MV-4-11 (cell line): ENCODE measurements at places on chromosomes 4 and X.

DNA sequence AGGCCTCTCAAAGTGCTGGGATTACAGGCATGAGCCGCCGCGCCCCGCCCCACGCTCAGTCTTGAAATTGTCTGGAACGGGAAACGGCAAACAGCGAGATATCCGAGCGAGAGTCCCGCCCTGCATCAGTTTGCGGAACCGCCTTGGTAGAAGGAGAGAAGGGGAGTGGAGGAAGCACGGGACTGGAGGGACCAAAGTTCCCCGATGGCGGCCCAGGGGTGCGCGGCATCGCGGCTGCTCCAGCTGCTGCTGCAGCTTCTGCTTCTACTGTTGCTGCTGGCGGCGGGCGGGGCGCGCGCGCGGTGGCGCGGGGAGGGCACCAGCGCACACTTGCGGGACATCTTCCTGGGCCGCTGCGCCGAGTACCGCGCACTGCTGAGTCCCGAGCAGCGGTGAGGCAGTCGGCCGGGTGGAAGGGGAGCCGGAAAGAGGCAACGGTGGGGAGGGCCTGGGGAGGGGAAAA, at the start of gene BST1:
BST1 (plus strand) TSS at position 125 of the 463 bp plus-strand sequence; CDS start at position 205, 80 bp downstream.
- peak; percentile 74 for DNase-seq

GRCh38 chrX:153410373-153410772, 899 bp upstream of the ZFP92 start:
- no peak for DNase-seq

- DNase-seq = peak; percentile 56
These were observed 18.7 kb upstream of the ZNF827 start for GRCh38 chr4:145957302-145957701.

- no peak for DNase-seq
These were observed 840 bp downstream of the GRID2 start for GRCh38 chr4:92304606-92305005.

DNA sequence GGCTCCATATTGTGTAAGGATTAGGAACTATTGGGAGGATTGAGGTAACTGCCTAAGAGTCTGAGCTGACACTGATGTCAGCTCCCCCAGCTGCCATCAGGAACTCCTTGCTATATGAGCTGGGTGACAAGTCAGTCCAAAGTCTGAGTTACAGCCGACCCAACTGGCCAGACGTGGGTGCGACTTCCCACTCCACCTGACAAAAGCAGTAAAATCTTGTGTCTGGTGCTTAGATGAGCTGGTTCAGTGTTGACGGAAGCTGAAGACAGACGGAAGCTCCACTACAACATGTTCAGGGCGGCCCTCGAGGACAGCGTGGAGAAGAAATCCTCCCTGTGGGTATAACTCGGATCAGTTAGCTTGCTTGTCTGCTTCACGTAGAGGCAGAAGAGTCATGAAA, 22.8 kb upstream of the NAT8L start:
- DNase-seq = no peak

- DNase-seq = no peak
These were observed 35.4 kb downstream of the WDR1 start for GRCh38 chr4:10081218-10081606.

DNA sequence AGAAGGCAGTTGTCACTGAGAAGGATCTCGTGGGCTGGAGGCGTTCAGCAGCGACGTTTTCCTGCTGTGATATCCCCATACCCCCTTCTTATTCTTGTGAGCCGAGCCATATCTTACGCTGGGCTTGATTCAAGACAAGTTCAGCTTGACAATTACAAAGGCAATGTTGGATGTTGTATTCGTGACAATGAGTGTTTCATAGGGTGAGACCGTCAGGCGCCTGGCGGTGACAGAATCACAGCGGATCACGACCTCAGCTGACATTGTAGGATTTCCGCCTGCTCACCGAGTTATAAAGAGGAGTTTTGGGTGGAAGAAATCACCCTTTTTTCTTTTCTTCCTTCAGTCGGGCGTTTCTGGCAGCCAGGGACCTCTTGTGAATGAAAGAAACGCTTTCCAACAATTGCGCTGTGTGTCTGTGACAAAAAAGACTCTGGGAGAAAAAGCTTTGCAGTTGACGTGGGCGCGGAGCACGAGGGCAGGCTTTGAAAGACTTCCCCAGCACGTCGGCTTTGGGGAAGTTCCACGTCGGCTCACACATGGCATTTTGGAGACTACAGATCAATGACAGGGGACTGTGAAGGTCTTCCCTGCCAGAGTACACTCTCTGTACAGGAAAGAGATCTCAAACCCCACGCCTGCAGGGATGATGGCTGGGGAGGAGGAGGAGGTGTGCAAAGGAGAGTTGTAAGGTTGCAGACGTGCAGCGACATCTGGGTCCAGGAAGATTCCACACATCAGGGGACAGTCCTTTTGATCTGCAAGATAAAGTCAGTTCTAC, 135.4 kb downstream of the CRLF2 start:
- peak; percentile 18 for DNase-seq

DNA sequence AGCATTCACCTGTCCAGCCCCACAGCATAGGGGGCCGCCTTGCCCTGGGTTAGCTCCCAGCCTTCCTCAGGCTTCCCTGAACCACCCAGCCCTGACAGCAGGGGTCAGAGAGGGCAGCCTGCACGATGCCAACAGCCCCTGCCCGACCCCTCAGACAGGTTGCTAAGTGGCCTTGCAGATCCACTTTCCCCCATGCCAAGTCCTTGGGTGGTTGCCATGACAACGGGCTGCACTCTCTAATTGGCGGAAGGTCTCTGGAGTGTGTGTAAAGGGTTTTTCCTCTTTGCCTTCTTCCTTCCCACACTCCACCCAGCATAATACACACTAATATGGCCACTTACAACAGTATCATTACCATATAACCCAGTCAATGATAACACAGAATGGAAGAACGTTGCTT, 99.6 kb upstream of the AFAP1 start:
- no peak for DNase-seq

DNA sequence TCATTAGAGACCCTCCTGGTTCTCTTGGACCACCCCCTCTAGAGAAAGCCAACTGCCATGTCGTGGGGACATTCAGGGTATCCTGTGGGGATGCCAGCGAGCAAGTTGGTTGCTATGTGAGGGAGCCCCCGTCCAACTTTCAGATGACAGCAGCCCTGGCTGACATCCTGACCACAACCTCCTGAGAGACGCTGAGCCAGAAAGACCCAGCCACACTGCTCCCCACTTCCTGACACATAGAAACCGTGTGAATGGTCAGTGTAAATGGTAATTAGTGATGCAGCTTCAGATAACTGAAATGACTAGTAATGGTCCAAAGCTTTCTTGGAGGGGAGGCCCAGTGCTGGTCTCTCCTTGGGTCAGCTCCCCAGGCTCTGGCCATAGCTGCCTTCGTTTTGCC, 10.8 kb downstream of the CLCN4 start:
- DNase-seq = peak; percentile 19

- no peak for DNase-seq
These were observed 93.5 kb downstream of the SEL1L3 start for GRCh38 chr4:25769251-25769650.

GRCh38 chrX:11792461-11793421, 34.7 kb downstream of the MSL3 start:
- peak; percentile 5 for DNase-seq

DNA sequence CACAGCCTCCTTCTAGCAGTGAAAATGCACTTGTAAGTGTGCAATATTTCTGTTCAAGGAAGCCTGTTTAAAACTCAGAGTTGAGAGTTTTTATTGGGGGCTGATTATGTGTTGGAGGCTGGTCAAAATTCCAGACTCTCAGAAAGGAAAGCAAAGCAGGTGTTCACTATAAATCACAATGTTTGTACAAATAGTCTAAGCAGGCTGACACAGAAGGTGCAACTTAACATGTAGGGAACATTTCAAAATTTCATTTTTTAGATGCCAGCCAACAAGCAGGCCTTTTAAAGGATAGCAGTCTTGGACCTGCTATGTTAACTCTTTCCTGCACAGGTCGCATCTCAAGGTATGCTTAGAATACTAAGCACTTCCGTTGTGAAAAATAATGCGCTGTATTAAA, 112.3 kb upstream of the IL13RA1 start:
- no peak for DNase-seq

GRCh38 chr4:23458054-23458453, 431.8 kb downstream of the PPARGC1A start:
- no peak for DNase-seq

- DNase-seq = no peak
These were observed 26.9 kb downstream of the HOPX start for GRCh38 chr4:56654238-56654632.

DNA sequence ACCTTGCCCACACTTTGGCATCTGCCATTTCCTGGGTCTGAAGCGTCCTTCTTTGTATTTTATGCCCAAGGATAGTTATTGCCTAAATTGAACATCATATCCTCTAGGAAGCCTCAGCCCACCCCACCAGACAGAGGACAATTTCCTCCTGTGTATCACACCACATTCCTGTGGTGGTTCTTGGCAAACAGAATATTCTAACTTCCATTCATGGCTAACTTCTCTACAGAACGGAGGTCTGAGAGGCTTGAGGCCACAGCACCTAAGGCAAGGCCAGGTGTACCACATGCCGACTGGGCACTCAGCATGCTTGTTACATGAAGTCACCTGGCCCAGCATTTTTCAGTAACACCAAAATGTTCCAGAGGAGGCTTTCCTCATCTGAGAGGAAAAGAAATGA, 42.4 kb downstream of the CD99L2 start:
- DNase-seq = no peak

DNA sequence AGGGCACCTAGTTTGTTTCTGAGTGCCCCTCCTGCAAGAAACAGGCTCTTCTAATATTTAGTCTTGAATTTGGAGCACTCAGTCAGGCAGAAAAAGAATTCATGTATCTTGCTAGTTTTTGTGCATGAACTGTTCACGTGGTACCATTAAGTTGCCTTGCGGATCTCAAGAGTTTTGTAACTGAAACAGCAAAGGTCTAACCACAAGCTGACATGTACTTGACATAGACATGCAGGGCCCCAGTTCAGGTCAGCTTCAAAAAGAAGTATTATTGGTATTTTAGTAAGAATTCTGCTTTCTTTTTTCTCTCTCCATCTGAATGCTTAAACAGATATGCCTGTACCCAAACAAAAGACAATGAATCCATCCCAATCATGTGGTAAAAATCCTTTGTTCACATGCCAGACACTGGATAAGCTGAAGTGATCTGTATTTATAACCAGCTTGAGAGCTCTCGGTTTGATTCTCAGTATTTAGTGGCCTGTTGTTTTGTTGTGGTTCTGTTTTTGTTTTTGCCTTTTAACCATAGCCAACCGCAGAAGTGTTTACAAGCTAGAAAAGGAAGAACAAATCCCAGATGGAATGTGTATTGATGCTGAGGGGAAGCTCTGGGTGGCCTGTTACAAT, 13.0 kb downstream of the RGN start:
- peak; percentile 35 for DNase-seq

GRCh38 chr4:172989984-172990820, 178.4 kb upstream of the GALNT7 start:
- DNase-seq = no peak

GRCh38 chr4:99394896-99395295, 40.2 kb downstream of the ADH7 start:
- no peak for DNase-seq

DNA sequence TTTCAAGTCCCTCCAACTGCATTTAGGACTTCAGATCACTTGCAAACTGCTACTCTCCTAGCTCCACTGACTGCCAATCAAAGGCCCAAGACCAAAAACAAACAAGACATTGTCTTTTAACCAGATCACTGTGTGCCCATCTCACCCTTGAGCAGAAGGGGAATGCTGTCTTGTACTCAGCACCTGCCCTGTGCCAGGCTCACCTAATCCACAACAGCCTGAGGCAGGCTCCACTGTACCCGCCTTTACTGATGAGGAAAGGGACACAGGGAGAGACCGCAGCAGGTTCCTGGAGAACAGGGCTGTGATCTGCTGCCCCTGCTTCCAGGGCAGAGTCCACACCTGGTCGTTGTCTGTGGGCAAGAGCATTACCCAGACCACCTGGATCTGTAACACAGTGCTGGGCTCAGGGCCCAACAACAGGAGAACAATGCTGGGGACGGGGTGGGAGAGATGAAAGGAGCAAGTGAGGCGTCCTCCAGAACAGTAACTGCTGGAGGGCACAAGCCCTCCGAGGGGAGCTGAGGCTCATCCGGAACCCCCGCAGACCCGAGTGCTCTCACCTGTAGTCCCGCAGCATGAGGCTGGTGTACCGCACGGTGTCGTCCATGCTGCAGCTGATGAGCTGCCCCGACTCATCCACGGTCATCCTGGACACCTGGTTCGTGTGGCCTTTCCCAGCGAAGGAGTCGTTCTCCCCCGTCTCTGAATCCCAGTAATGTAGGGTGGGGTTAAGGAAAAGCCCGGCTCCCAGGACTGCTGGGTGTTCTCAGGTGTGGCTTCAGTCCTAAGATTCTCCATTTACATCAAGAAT, 33.9 kb downstream of the WDR1 start:
- DNase-seq = no peak

- DNase-seq = no peak
These were observed 30.4 kb downstream of the PGRMC1 start for GRCh38 chrX:119266364-119266995.

GRCh38 chrX:71098302-71098701, 2.7 kb downstream of the FOXO4 start:
- DNase-seq = peak; percentile 60

GRCh38 chr4:164591666-164592065, 162.3 kb upstream of the SMIM31 start:
- no peak for DNase-seq

GRCh38 chrX:26146024-26146423, 7.9 kb downstream of the MAGEB18 start:
- no peak for DNase-seq

GRCh38 chrX:150361070-150361776, 1.9 kb upstream of the MAMLD1 start:
- DNase-seq = no peak

DNA sequence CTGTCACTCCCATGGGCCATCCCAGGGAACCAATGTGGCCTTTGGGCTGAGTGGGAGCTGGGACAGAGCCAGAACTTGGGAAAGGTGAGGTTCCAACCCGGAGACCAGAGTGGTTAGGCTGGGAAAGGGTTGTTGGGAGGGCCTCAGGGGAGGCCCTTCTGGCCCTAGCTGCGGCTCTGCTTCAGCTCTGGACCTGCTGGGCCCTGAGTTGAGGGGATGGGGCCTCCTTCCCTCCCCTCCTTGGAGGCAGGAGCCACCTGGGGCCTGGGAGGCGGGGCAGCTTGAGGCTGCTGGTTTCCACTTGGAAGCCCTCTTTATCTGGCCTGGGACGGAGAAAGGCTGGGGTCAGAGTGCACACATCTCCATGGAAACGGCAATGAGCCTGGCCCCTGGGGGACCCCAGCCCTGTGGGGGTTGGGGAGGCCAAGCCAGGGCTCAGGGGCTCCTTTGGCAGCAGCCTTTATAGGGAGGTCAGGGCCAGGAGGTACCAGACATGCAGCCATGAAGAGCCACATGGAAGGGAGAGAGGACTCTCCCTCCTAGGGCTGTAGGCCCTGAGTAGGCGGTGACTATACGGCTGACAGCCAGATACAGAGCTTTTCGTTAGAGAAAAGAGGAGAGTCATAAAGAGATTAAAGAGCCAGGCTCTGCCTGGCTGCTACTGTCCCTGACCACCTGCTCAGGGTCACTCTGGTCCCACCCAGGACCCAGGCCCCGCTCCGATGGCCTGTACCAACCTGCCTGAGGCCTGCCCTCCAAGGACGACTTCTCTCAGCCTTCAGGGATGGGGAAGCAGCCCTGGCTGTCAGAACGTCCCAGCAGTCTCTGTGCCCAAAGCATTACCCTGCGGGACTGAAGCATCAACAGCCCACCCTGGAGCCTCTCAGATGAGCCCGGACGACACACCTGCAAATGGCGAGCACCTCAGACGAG, 6.9 kb upstream of the NSD2 start:
- DNase-seq = no peak
